ENCODE measurements at places on chromosomes 3 and 15.

DNA sequence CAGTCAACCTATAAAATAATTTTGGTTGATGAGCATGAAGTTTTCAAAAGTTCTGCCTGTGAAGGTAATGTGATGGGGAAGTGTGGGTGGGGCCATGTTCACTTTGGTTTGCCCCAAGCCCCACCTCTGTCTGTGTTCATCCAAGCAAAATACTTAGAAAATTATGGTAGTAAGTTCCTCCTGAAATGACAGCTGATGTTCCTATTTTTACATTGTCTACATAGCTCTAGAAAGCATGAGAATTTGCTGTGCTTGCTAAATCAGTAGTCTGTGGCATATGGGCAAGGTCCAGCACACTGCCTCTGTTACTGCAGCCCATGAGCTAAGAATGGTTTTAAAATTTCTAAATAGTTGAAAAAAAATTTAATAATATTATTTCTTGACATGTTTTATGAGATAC, 21.9 kb upstream of the CP start:
- DNase-seq = no peak

GRCh38 chr3:81443958-81444357, 317.5 kb downstream of the GBE1 start:
- DNase-seq = no peak

DNA sequence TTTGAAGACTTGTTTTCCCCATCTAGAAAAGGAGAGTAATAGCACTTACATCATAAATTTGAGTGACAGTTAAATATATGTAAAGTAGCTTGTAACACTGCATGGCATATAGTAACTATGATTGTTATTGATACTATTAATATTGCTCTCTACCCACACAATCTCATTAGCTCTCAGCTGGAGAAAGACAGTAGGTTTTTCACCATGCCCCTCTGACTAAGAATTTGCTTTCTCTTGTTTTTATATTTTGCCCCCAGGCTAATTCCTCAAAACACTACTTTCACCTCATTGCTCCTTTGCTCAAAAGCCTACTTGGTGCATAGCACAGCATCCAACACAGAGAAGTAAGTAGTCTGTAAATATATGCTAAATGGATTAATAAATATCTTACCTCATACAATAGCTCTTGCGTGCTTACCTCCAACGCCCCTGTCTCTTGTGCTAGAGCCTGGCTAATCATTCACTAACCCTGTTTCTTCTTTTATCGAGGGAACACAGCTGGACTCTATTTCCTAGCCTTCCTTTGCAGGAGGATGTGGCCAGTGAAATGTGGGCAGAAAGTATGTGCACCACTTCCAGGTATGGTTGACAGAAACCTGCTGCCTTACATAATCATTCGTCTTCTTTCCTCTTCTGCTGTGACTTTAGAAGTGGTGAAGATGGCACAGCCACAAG, 190.0 kb downstream of the PLCH1 start:
- DNase-seq = no peak

- DNase-seq = no peak
Observed at GRCh38 chr15:42734076-42734672, 2.8 kb downstream of the CDAN1 start.

DNA sequence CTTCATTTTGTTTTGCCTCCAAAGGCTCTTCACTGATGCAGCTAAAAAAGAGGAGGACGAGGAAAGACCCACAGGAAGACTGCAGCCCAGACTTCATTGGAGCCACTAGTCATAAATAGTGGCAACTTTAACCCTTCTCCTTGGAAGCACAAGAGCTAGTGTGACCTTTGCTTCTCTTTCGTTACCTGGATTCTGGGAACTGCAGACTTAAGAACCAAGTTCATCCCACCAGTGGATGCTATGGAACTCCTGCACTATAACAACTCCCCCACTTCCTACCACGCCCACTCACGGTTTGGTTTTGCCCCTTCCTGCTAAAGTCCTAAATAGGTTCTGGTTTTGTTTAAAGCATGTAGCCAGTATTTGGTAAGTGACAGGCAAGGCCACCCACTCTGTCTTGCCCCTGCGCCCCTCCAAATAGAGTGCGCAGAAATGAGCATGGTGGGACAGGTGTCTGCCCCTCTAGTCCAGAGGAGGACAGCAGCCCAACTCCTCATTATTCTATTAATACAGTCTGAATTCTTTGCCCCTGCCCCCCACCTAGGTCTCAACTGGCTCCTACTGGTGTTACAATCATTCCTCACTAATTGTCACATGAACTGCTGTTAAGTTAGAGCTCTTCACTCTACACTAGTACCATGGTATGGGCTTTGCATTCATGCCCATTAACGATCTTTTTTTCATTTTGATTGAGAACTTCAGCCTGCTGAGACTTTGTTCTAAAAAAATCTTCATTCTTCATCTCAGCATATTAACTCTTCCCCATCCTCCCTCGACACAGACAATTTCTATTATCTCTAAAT, 504.6 kb downstream of the FOXP1 start:
- DNase-seq = no peak

Data from activated CD8-positive, alpha-beta memory T cell treated with anti-CD3 and anti-CD28 coated beads for 4 hours (primary cell).